Ovary (tissue), 10 donors: ENCODE measurements at places on chromosomes 7 and 10. TPM values are rescaled to one million over a fixed set of nuclear protein-coding genes. Genes with fewer than 3 reads are reported as not detected.

DNA sequence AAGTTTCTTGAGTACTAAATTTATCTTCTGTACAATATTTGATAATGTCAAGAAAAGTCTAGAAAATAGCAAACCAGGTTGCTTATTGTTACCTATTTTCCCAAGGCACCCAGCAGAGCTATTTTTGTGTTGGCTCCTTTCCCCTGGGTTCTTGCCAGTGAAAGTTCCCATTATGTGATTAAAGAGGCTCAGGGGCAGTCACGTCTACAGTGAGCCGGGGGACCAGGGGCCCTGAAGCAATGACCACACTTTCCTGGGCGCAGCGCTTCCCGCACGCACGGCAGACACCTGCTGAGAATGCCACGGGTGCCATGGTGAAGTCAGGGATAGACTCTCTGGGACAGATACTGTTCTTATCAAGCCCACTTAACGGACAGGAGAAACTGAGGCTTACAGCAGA lies 10.4 kb upstream of the CNPY1 start:
- no peaks in the 10 kb centered on the region for H3K36me3 ChIP-seq
- H3K27ac ChIP-seq, result no peak overlapping the region
- H3K27me3 ChIP-seq, result no peaks in the 10 kb centered on the region
- DNase-seq, result no peak

NKX2-3 gene
- total RNA-seq, result not detected

GRCh38 chr10:96906864-96907263 lies 74.8 kb downstream of the LCOR start:
- no peak overlapping the region for H3K4me3 ChIP-seq
- H3K27me3 ChIP-seq, result no peaks in the 10 kb centered on the region
- peaks cover 4% of the 10 kb centered on the region for H3K4me1 ChIP-seq
- no peak for DNase-seq

GRCh38 chr10:80633910-80634309 lies 96.2 kb downstream of the SH2D4B start:
- no peaks in the 10 kb centered on the region for H3K4me1 ChIP-seq
- H3K27me3 ChIP-seq, result no peaks in the 10 kb centered on the region
- no peak for DNase-seq
- H3K4me3 ChIP-seq, result no peak overlapping the region
- no peak overlapping the region for H3K27ac ChIP-seq
- no peaks in the 10 kb centered on the region for H3K36me3 ChIP-seq

DNA sequence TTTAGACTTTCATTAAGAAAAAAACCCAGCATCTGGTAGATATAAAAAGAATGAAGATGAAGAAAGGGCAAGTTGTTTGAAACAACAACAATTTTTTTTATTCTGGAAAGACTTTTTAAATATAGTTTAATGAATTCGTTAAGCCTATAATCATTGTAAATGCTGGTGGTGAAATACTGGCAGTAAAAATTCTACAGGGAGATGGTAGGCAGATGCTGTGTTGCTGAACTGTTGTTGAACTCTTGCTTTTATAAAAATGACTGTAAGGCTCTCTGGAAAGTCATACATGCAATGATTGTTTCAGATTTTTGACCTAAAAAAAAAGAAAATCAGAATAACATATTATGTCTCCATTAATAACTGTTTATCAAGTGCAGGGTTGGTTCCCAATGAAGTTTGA lies 39.0 kb downstream of the SCIN start:
- DNase-seq, result no peak
- no peak overlapping the region for H3K4me3 ChIP-seq
- no peaks in the 10 kb centered on the region for H3K4me1 ChIP-seq
- no peaks in the 10 kb centered on the region for H3K27me3 ChIP-seq
- H3K36me3 ChIP-seq, result no peaks in the 10 kb centered on the region

- peaks cover 17% of the 10 kb centered on the region for H3K4me1 ChIP-seq
- no peak overlapping the region for H3K4me3 ChIP-seq
- H3K36me3 ChIP-seq, result no peaks in the 10 kb centered on the region
- H3K27ac ChIP-seq, result no peak overlapping the region
- DNase-seq, result no peak
Measured at GRCh38 chr10:103780242-103781149, 74.9 kb downstream of the SH3PXD2A start.

CHST3 gene
- total RNA-seq, result 36.1 TPM

DNA sequence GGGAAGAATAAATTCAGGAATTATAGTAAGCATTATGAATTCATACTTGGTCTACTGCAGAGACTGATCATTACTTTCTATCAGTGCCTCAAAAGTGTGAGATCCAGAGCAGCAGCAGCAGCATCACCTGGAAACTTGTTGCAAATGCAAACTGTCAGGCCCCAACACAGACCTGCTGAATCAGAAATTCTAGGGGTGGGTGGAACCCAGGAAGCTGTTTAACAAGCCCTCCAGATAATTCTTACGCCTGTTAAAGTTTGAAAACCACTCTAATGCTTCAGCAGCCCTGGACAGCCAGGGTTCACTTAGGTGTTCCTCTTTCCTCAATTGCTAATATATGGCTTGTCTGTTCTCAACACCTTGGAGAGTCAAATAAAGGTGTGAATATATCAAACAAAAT lies 19.5 kb downstream of the CACUL1 start:
- H3K27me3 ChIP-seq, result no peaks in the 10 kb centered on the region
- no peaks in the 10 kb centered on the region for H3K36me3 ChIP-seq
- peaks cover 19% of the 10 kb centered on the region for H3K4me1 ChIP-seq
- H3K27ac ChIP-seq, result no peak overlapping the region
- DNase-seq, result no peak

DNA sequence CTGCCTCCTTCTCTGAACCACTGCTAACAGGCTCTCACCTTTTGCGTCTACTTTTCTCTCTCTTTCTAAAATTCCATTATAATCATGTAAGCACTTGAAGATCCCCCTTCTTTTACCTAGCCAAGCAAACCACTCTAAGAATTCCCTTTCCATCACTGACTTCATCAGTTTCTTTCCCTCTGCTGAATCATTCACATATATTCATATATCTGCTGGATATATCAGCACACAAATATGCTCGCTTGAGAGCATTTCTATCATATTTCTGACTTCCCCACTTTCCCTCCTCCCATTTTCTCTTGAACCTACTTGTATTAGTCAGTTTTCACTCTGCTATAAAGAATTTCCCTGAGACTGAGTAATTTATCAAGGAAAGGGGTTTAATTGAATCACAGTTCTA lies 84.2 kb upstream of the LRRN3 start:
- no peak overlapping the region for H3K27ac ChIP-seq
- no peaks in the 10 kb centered on the region for H3K36me3 ChIP-seq
- H3K4me1 ChIP-seq, result no peaks in the 10 kb centered on the region

PON3 gene
- total RNA-seq, result 6.2 TPM

NANOS1 gene
- total RNA-seq, result 1.4 TPM

DNA sequence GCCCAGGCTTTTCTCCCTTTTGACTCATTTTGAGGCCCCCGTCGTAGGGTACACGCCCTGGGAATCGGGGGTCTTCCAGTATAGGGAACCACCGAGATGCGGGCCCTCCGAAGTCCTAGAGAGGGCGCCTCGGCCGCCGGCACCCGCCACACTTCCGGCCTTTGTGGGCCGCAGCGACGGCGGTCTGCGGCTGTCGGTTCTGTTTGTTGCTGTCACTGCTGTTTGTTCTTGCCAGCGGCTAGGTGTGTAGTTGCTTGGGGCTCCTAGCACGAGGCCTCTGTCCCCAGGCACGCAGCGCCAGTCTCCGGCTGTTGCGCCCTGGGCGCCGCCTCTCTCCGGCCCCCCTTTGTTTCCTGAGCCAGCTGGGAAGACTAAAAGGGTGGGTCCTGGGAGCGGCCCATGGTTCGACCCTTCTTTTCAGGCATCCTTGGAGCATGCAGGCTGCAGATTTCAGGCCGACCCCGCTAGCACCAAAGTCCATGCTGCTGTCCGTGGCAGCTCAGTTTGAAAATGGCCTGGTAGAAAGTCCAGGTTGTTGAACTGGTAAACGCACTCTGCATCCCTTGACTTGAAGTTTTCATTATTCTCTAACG lies 17.8 kb upstream of the ZKSCAN1 start:
- peak; percentile 67 for DNase-seq
- H3K4me3 ChIP-seq, result peak overlapping the region; percentile 55
- H3K27ac ChIP-seq, result peak overlapping the region; percentile 1

- H3K27ac ChIP-seq, result no peak overlapping the region
- no peaks in the 10 kb centered on the region for H3K4me1 ChIP-seq
- no peaks in the 10 kb centered on the region for H3K27me3 ChIP-seq
- peak overlapping the region; percentile 35 for H3K4me3 ChIP-seq
- DNase-seq, result peak; percentile 47
Measured at GRCh38 chr10:60140651-60141632, 234.6 kb upstream of the CCDC6 start.

DNA sequence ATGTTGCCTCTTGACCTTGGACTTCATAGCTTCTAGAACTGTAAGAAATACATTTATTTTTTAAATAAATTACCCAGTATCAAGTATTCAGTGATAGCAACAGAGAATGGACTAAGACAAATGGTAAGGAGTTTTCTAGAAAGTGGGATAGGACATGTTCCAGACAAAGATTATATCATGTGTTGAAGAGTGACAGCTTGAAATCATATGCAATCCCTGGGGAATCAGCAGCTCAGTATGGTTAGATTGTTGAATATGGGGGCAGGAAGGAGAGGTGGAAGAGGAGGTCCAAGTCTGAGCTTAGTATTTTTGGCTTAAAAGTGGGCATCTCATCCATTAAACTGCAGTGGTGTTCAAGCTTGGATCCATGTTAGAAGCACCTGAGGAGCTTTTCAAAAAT lies 74.1 kb downstream of the ENTPD1 start:
- no peak overlapping the region for H3K4me3 ChIP-seq
- no peak overlapping the region for H3K27ac ChIP-seq
- DNase-seq, result no peak
- no peaks in the 10 kb centered on the region for H3K27me3 ChIP-seq

DNA sequence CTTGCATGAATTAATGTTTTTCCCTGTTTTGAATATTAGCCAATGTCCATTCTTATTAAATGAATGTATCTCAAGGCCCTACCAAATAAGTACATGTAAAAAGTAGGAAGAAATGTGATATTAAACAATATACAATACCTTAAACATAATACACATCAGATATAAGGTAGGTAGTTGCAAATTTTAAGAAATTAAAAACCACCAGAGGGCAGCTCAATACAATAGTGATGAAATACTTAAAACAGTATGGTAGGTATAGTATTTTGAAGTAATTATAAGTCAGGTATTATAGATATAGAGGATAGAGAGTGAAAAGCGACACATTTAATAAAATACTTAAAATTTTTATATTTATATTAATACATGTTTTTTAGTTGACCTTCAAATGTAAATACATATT lies 43.6 kb upstream of the CDK14 start:
- H3K27ac ChIP-seq, result no peak overlapping the region
- no peak overlapping the region for H3K4me3 ChIP-seq
- no peaks in the 10 kb centered on the region for H3K4me1 ChIP-seq
- H3K27me3 ChIP-seq, result no peaks in the 10 kb centered on the region
- no peak for DNase-seq
- H3K36me3 ChIP-seq, result no peaks in the 10 kb centered on the region

DNA sequence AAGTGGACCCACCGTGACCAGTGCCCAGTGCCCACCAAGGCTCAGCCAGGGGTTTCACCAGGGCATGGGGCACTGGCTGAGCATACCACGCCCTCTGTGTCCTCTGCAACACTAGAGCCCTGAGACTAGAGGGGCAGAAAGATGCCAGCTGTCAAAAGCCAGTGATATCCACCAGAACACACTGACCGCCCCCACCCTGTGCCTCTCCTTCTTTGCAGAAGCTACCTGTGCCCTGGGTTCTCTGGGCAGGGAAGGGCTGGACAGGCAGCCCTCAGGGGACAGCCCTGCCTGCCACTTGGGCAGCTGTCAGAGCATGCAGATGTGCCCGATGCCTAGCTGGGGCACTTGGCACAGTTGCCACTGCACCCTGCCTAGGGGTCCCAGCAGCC lies 494 bp downstream of the VSIR start:
- H3K4me3 ChIP-seq, result peak overlapping the region; percentile 84
- H3K27ac ChIP-seq, result peak overlapping the region; percentile 79
- no peaks in the 10 kb centered on the region for H3K27me3 ChIP-seq
- peaks cover 24% of the 10 kb centered on the region for H3K4me1 ChIP-seq

DNA sequence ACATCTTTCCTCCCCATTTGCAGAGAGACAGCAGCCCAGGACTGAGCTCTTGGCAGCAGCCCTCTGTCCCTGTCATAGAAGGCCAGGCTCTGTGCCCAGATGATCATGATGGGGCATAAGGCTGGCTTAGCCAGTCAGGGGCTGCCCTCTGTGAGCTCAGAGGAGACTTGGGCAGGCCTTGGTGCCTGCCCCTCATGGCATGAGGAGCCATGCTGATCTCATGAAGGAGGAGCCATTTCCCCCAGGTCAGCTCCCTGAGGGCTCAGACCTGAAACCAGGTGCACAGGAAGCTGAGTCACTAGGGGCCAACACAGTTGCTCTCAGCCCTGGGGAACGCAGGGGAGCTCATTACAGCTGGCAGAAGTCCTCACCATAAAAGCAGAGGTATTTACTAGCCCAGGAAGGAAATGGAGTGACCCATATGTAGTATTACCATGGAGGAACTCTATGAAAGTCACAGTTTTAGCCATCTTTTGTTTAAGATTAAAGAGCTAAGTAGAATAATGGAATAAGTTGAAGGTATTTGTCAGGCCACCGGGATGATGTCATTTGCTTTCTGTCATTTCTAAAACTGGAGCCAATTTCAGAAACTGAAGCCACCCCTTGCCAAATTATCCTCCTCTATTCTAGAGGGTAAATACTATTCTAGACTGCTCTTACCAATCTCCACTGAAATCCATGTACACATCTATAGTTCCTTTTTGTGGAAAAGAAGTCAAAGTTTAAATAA lies 362.4 kb upstream of the ZNF32 start:
- no peak for DNase-seq
- no peaks in the 10 kb centered on the region for H3K27me3 ChIP-seq
- no peak overlapping the region for H3K4me3 ChIP-seq
- no peaks in the 10 kb centered on the region for H3K36me3 ChIP-seq

GRCh38 chr7:24724451-24725190 lies 32.6 kb downstream of the GSDME start:
- H3K4me1 ChIP-seq, result no peaks in the 10 kb centered on the region
- no peak overlapping the region for H3K4me3 ChIP-seq
- DNase-seq, result no peak
- H3K36me3 ChIP-seq, result no peaks in the 10 kb centered on the region
- no peak overlapping the region for H3K27ac ChIP-seq

DNA sequence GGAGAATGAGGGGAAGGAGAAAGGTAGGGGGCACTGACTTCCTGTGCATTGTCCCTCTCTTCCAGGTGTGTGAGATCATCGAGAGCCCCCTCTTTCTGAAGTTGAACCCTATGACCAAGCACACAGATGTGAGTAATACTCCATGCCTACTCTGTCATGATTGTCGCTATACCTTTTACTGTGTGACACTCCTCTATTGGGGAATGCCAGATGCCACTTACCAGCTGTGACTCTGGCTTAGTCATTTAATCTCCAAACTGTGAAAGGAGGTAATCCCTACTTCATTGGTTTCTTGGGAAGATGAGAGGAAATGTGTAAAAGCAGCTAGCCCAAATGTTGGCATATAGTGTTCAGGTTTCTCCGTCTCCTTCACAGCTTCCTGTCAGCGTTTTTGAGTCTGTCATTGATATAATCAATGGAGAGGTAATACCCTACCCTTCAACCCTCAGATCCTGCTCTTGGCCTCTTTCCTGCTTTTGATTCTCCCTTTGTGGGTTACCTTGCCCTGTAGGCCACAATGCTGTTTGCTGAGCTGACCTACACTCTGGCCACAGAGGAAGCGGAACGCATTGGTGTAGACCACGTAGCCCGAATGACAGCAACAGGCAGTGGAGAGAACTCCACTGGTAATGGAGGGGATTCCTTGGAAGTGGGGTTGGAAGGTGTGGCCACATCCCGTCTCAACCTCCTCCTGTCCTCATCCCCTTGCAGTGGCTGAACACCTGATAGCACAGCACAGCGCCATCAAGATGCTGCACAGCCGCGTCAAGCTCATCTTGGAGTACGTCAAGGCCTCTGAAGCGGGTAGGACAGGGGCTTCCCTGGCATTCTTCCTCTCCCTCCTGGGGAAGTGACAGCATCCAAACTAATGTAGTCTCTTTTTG lies 2.0 kb downstream of the COPS6 start:
- no peak overlapping the region for H3K27ac ChIP-seq
- H3K36me3 ChIP-seq, result no peaks in the 10 kb centered on the region
- H3K4me3 ChIP-seq, result no peak overlapping the region
- H3K27me3 ChIP-seq, result no peaks in the 10 kb centered on the region
